ENCODE measurements at places on chromosomes 12 and 14. TPM values are rescaled to one million over a fixed set of nuclear protein-coding genes. Genes with fewer than 3 reads are reported as not detected.

MYH6 gene
- not detected for total RNA-seq

DNA sequence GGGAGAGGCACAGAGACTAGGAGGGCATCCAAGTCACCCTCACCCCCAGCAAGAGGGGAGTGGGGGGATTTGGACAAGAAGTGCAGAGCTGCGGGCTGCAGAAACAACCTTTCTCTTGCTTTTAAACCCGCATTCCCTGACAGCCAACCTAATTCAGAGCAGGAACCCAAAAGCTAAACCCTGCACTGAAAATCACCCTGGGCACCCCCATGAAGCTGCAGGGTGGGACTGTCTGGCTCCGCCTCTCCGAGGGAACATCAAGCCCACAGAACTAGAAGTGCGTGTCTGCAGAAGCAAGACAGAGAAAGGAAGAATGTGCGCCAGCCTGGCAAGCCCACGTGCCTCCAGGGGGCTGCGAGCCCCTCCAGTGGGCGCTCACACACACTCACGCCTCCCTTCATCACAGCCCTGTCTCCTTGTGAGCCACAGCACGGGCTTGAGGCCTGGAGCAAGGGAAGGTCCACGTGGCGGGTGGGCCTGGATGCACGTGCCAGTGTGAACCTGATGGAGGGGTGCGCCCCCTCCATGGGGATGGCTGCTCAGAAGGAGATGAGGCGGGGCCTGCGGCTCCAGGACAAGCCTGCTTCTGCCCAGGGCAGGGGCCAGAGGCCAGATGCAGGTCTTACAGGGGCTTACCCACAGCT lies 27.8 kb upstream of the PNMA1 start:
- H3K4me3 ChIP-seq = peak overlapping the region; percentile 27
- H3K36me3 ChIP-seq = peaks cover 27% of the 10 kb centered on the region
- no peak for DNase-seq
- peak overlapping the region; percentile 100 for H3K27ac ChIP-seq
- no peaks in the 10 kb centered on the region for H3K27me3 ChIP-seq

GRCh38 chr14:100526632-100527031 lies 60.6 kb downstream of the BEGAIN start:
- H3K4me3 ChIP-seq = no peak overlapping the region
- no peak overlapping the region for H3K27ac ChIP-seq
- H3K4me1 ChIP-seq = no peaks in the 10 kb centered on the region
- no peaks in the 10 kb centered on the region for H3K27me3 ChIP-seq
- DNase-seq = peak; percentile 23
- peaks cover 51% of the 10 kb centered on the region for H3K36me3 ChIP-seq

DNA sequence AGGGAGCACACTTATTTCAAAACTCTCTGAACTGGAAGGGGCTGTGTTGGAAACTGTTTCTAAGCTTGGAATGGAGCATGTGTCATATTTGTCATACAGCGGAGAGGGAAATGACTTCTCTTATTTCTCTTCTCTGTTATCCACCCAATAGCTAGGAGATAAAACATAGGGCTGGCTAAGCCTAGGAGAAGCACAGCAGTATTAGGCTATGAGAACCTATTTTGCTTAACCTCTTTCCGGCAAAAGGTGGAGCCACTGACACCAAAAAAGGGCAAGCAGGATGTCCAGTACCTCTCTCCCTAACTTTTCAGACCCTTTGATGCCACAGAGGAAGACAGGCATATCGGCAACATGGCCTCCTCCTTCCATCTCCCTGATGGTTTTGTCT lies 148.3 kb downstream of the CRADD start:
- peaks cover 22% of the 10 kb centered on the region for H3K4me1 ChIP-seq
- no peak for DNase-seq
- H3K36me3 ChIP-seq = no peaks in the 10 kb centered on the region
- no peaks in the 10 kb centered on the region for H3K27me3 ChIP-seq
- H3K4me3 ChIP-seq = no peak overlapping the region

GRCh38 chr12:54463034-54463433 lies 10.4 kb downstream of the GTSF1 start:
- H3K27me3 ChIP-seq = no peaks in the 10 kb centered on the region
- no peak for DNase-seq
- no peaks in the 10 kb centered on the region for H3K4me1 ChIP-seq
- no peaks in the 10 kb centered on the region for H3K36me3 ChIP-seq

Measured in stomach (tissue), 19 donors.